CD8-positive, alpha-beta memory T cell (primary cell): ENCODE measurements at places on chromosomes 2 and 18. TPM values are rescaled to one million over a fixed set of nuclear protein-coding genes. Genes with fewer than 3 reads are reported as not detected.

DNA sequence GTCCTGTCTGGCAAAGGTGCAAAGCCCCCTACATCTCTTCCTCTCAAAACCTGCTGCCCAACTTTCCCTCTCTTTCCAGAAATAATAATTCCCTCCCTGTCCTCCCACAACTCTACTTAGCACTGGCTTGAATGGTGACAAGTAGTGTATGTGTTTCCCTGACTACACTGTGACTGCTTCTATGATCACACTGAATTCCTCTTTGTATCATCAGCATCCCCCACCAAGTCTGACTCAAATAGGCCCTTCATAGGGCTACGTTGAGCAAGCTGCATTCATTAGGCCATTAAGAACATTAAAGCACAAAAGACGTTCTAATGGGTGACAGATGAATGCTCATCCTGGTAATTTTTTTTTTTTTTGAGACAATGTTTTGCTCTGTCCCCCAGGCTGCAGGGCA lies 13.7 kb upstream of the ST3GAL5 start:
- no peak for DNase-seq

DNA sequence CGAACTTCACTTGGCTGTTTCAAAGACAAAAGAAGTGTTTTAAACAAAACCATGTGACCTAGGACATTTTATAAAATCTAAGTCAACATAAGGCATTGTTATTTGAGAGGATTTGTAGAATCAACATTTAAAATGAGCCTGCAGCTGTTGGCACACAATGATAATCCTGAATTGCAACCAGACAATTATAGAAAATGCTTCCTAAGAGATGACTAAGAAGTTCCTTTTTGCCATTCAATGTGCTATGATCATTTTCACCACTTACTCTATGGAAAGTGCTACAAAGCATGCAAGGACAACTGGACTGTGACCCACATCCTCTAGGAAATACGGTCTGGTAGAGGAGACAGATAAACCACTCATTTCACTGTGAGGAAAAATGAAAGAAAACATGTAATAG lies 246.4 kb downstream of the CDH20 start:
- DNase-seq: no peak

DNA sequence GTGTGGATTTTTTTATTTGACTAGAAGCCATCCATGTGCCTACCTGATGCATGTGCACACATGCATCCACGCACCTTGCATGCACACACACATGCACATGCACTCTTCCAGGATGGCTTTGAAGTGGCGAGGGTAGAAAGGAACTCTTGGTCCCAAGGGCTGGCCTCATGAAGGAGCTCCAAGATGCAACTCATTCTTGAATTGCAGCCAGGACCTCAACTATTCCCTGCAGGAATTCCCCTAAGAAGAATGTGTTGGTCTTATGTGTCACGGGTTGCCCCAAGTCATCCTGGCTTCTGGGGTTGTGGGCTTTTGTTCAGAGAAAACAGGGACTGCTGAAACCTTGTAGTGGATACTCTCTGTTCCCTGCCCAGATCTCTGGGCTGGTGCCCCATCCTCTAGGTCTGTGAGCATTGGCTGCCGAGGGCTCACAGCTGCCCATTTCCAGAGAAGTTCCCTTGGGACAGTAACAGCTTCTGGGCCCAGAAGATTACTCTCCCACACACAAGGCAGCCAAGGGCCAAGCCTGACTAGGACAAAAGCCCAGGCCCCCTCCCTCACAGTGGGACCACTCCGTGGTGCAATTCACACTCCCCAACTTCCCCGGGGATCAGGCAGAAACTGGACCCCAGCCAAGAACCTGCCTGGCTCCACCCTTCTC lies 137.6 kb downstream of the COPS8 start:
- no peak for DNase-seq

DNA sequence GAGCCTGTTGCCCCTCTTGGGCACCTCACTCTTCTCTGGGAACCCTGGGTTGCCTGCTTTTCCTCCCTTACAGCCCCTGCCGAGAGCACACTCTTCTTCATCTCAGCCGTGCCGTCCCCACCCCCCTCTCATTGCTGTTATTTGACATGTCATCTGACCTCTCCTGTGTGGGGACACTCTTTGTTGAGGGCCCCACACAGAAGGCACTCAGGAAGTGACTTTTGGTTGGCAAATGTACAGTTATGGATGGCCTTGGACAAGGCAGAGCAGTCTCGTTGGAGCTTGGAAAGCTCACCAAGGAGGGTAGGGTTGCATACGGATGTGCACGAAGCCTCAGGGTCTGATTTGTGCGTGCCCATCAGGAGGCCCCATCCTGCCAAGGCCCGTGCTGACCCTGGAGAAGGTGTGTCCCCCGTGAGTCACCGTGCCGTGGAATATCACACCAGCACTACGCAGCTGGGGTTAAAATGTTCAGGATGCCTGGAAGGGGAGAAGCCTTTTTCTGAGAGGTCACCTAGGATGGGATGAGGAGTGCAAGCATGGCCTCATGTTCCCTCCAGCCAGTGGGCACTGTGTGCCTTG lies 93.9 kb downstream of the CTIF start:
- no peak for DNase-seq

DNA sequence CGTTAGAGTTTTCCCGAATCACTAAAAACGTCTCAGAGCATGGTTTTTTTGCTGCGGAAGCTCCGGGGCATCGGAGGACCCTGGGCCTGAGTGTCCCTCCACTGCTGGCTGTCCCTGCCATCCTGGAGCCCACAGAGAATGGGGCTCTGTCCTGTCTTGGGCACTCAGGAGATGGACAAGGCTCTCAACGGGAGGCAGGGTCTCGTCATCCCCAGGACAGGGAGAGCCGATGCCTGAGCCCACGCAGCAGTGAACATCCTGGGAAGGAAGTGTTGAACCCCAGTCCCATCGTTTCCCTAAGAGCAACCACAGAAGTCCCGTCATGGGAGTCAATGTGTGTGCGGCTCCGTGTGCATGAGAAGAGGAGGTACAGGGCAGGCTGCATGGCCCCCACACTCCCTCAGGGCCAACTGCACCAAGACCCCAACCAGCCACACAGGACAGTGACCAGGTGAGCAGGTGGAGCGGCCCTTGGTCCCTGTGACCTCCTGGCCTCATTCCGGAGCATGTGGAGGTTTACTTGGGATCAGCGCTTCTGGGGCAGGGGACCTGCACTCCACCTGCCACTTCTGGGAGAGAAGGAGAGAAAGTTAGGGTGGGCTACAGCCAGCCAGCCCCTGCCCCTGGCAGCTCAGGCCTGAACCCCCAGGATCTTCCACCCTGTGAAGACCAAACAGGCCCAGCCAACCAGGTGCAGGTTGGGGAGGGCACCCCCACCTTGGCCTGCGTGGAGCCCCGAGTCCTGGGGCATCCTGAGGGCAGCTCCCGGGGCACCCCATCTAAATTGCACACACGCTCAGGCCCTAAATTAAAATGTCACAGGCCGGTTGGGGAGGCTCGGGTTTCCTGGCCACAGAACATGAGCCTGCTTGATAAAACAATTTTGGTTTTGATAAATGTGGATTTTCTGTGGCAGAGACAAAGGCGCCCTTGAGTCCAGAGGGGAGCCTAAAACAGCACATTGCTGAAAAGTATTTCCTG lies 3.1 kb upstream of the SNED1 start:
- DNase-seq: no peak

GRCh38 chr2:98378901-98379300 lies 32.6 kb downstream of the CNGA3 start:
- DNase-seq: no peak

CRYGC gene
- total RNA-seq: not detected
